Activated naive CD4-positive, alpha-beta T cell treated with Interleukin-2 at 50 U/mL for 16 hours (primary cell): ENCODE measurements at places on chromosomes 1 and 21.

DNA sequence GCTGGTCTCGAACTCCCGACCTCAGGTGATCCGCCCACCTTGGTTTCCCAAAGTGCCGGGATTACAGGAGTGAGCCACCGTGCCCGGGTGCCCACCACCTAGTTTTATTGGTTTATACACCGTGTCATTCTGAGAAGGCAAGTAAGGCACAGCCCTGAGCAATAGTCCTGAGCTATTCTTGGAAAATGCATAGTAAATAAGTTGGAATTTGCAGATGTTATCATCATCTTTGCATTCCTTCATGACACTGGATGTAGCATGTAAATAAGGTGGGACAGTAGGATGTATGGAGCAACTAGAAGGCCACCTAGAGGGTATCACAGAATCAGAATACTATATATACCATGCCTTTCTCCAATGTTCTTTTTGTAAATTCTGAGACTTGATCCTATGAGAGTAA, 11.0 kb downstream of the TOR1AIP2 start:
- no peak for DNase-seq

DNA sequence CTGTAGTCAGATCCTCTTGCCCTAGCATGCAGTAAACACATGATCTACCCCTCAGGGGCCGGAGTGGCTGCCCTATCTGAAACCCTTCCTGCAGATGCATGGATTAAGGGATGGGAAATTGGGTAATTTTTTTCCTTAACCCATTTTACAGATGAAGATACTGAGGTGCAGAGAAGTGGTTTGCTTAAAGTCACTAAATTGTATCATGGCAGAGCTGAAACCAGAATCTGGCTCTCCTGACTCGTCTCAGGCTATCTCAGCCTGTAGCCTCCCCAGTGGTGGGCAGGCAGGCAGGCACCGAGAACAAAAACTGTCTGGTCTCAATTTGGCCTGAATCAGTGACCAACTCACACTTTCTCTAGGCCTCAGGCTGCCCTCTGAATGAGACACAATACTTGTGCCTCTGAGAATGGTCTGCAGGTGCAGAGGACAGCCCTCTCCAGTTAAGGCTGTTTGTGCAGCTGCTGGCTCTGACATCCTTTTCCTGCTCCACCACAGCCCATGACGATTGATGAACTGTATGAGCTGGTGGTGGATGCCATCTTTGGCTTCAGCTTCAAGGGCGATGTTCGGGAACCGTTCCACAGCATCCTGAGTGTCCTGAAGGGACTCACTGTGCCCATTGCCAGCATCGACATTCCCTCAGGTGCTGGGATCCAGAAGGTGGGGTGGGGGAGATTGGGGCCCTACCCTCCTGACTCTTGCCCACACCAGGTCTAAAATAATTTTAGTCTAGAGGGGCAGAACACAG, 1.5 kb downstream of the NAXE start:
- DNase-seq = no peak

DNA sequence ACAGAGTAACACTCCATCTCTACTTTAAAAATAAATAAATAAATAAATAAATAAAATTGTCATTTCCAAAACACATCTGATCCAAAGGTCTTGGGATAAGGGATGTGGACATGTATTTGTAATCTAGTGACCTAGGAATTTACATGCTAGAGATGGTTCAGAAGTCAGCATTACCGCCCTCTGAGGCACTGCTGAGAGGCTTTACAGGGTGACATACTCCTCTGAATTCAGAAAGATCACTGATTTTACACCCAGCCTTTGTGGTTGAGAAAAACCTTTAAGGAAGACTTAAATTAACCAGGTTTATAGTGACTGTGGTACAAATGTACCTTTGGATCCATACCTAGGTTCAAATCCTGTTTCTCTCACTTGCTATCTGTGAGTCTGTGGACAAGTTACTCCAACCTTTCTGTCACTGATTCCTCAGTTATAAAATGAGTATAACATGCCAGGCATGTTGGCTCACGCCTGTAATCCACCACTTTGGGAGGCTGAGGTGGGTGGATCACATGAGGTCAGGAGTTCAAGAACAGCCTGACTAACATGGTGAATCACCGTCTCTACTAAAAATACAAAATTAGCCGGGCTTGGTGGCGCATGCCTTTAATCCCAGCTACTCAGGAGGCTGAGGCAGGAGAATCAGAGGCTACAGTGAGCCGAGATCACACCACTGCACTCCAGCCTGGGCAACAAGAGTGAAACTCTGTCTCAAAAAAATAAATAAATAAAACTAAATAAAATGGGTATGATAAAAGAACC, 20.1 kb downstream of the OSBPL9 start:
- no peak for DNase-seq

- DNase-seq = peak; percentile 79
These were observed at the start of gene HECTD3 for GRCh38 chr1:45010855-45011811. Gene HECTD3, minus strand, starts transcription at chr1:45011324. Its CDS starts 67 bp downstream, at chr1:45011257.

DNA sequence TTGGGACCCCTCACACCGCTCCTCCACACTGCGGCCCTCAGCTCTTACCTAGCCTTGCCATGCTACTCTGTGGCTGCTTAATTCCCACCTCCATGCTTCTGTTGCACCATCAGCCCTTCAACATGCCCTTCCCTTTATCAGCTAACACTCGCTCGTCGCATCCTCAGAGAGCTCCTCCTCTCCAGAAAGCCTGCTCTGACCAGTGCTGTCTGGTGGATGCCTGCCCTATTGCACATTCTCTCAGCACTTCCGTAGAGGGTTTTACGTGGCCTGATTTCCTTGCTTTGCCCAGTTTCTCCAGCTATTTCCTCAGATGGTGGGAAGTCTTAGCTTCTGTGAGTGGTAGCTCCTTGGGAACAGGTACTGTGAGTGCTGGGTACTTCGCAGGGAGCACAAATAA, 10.3 kb upstream of the LAD1 start:
- DNase-seq = no peak

DNA sequence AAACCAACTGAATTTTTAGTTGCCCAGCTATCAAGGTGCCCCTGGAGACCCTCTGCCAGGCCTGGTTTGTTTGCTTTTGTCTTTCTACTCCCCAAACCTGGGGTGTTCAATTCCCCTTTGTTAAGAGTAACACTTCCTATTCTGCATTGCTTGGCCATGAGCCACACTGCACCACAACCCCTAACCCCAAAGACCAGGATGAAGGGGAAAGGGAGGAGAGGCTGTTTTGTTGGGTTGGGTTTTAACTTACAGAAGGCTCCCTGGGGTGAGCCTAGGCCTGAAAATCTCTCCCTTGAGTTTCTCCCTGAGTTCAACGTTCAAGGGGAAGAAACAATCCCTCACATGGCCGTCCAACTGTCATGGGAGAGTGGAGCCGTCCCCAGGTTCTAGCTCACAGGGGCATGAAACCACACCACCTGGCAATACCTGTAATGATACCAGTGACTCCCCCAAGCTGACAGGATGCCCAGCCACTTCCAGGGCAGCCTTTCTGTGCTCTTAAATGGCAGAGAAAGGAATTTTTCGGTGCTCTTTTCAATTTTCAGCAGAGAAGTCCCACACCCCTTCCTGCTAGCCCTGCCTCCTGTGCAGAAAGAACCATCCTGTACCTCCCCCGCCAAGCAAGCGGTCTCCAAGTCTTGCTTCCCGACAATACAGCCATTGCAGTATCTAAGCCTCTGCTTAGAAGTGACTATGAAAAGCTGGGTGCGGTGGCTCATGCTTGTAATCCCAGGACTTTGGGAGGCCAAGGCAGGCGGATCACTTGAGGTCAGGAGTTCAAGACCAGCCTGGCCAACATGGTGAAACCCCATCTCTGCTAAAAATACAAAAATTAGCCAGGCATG, 14.9 kb downstream of the SLC45A3 start:
- no peak for DNase-seq

DNA sequence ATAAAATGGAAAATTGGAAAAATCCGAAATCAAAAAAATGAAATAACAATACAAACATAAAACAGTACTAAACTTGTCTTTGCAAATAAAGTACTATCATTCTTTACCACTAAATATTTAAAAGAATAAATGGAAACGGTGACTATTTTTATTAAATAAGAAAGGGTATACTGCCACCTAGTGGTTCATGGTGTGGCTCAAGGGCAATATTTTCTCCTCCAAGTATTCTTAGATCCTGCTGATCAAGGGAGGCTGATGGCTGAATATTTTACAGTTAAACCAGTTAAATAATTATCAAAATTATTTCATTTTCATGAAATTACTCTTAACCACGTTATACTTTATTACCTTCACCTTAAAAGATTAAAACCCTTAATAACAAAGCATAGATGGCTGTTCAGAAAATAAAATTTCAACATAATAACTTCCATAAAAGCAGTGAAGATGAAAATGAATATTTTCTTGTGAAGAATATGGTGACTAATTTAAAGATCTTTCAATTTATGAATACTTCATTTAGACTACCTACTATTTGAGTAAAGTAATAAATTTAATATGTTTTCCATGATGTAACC, 1793.9 kb downstream of the NCAM2 start:
- no peak for DNase-seq

DNA sequence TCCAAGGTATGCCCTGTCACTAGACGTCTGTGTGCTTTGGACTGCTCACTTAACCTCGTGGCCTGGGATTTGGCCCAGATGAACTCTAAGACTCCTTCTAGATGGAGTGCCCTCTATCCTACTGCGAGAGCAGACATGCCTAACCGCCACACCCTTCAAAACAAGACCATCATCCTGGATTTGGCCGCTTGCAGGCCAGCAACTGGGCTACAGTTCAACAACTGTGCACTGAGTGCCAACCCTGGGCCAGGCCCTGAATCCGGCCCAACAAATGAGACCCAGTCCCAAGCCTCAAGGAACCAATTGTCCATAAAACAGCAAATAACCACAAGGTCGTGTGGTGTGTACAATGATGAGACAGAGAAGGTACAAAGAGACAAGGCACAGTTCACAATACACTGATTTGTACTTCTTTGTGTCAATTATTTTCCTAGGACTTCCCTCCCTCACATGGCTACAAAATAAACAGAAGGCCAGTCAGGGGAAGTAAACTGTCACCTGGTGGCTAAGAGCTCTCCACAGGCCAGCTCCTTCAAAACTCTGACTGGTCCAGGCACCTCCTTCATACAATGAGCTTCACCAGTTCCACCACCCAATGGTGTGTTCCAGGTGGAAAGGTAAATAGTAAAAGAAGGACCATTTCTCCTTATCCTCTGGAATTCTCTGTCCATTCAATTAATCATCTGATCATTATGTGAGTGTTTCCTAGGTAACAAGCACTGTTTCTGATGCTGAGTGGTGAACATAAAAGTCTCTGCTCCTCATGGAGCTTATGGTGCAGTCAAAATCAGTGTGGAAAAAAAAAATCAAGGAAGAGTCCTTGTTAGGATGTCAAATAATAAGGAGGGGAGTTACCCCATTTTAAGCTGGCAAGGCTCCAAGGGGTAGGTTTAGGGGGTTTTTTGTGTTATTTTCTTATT, 60.4 kb downstream of the CAPZB start:
- DNase-seq = no peak
